Progenitor cell of endocrine pancreas (in vitro differentiated cells): ENCODE measurements at places on chromosomes 7 and 10.
A peak's percentile ranks its signal among the peaks of the same experiment; 100 is the strongest.

- H3K4me1 ChIP-seq, result peaks cover 1% of the 10 kb centered on the region
- H3K4me3 ChIP-seq, result no peak overlapping the region
- peaks cover 4% of the 10 kb centered on the region for H3K27me3 ChIP-seq
These were observed 16.4 kb upstream of the C10orf105 start for GRCh38 chr10:71735709-71736569.

DNA sequence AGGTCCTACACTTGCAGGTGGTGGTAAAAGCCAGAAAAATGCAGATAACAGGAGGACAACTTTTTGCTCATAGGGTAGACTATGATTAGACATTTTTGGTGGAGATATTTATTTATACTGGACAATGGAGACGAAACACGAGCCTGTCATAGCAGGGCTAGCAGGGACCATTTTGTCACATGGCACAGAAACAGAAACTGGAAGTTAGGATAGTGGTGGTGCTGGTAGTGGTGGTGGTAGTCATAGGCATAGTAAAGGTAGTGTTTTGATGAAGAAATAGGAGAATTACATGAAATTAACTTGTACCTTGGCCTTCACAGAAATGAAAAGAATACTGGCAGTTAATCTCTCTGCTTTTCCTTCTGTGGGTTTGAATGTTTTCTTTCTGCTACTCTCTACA, 8.8 kb upstream of the MGAM start:
- no peak for DNase-seq
- no peaks in the 10 kb centered on the region for H3K4me1 ChIP-seq
- H3K36me3 ChIP-seq, result no peaks in the 10 kb centered on the region
- H3K27ac ChIP-seq, result no peak overlapping the region
- no peak overlapping the region for H3K4me3 ChIP-seq
- no peaks in the 10 kb centered on the region for H3K27me3 ChIP-seq

- H3K36me3 ChIP-seq, result no peaks in the 10 kb centered on the region
- peaks cover 9% of the 10 kb centered on the region for H3K4me1 ChIP-seq
- no peak overlapping the region for H3K27ac ChIP-seq
- DNase-seq, result no peak
- peaks cover 31% of the 10 kb centered on the region for H3K27me3 ChIP-seq
These were observed 603.4 kb downstream of the KCNMA1 start for GRCh38 chr10:77034240-77034639.

- no peak overlapping the region for H3K4me3 ChIP-seq
- H3K36me3 ChIP-seq, result no peaks in the 10 kb centered on the region
- DNase-seq, result no peak
- no peaks in the 10 kb centered on the region for H3K4me1 ChIP-seq
These were observed 248.6 kb upstream of the MAGI2 start for GRCh38 chr7:79702116-79702515.

DNA sequence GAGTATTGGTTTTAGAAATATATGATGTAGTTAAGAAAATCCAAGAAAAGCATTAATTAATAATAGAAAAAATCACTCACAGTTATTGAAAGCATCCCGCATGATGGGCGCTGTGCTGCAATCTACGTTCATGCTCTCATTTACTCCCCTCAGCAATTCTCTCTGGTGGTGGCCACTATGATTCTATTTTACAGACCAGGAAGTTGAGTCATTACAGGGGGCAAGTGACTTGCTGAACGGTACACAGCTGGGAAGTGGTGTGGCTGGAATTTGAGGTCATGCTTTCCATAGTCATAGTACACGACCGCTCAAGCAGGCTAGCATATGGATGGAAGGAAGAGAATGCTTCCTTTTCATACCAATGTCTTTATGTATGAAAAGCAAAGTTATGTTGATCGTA, 117.4 kb downstream of the TES start:
- H3K4me1 ChIP-seq, result peaks cover 3% of the 10 kb centered on the region
- no peak overlapping the region for H3K27ac ChIP-seq
- H3K27me3 ChIP-seq, result no peaks in the 10 kb centered on the region
- no peak overlapping the region for H3K4me3 ChIP-seq
- peaks cover 2% of the 10 kb centered on the region for H3K36me3 ChIP-seq

- no peak for DNase-seq
- H3K27me3 ChIP-seq, result no peaks in the 10 kb centered on the region
- H3K36me3 ChIP-seq, result peaks cover 15% of the 10 kb centered on the region
- H3K4me1 ChIP-seq, result peaks cover 7% of the 10 kb centered on the region
These were observed 75.9 kb downstream of the SHOC2 start for GRCh38 chr10:110995301-110995700.

DNA sequence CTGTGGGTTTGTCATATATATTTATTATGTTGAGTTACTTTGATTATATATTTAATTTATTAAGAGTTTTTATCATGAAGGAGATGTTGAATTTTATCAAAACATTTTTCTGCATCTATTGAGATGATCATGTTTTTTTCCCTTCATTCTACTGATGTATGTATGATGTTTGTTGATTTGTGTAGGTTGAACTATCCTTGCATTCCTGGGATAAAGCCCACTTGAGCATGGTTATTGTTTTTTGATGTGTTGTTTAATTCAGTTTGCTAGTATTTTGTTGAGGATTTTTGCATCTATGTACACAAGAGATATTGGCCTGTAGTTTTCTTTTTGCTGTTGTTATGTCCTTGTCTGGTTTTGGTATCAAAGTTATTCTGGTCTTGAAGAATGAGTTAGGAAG, 31.1 kb downstream of the SCART1 start:
- H3K4me1 ChIP-seq, result no peaks in the 10 kb centered on the region
- H3K4me3 ChIP-seq, result no peak overlapping the region
- H3K27ac ChIP-seq, result no peak overlapping the region

- H3K4me3 ChIP-seq, result no peak overlapping the region
- peaks cover 13% of the 10 kb centered on the region for H3K36me3 ChIP-seq
- H3K4me1 ChIP-seq, result peaks cover 46% of the 10 kb centered on the region
- DNase-seq, result no peak
These were observed 14.9 kb downstream of the ZC3HAV1 start for GRCh38 chr7:139094596-139094995.

DNA sequence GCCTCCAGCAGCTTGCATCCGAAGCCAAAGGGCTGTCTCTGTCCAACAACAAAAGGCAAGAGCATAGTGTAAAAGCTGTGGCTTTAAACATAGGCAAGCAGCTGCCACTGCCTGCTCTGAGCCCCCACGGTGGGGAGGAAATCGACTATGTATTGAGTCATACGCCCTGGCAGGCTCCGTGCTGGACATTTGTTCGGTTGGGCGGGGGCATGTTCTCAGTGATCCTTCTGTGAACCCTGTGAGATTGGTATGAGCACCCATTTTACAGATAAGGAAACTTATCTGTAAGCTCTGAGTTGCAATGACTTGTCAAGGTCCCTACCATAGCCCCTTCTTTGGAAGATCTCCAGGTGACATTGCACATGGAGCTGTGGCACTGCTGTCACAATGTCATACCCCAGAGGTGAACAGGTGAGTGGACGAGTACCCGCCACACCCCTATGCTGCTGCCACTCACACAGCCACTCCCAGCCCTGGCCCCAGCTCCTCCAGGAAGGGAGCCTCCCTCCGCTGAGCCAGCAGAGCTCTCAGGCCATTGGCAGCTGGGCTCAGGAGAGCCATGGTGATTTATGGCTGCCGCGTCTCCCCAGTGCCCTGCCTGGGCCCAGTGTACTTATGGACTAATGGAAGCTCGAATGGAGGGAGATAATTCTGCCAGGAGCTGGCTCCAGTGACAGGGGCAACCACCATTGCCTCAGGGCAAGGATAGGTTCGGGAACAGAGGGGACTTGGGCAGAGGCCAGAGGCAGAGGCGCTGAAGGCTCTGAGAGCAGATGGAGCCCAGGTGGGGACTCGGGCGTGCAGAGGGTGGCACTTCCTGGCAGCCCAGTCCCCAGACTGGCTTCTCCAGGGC, 43.7 kb downstream of the UNC5B start:
- H3K27ac ChIP-seq, result no peak overlapping the region
- H3K27me3 ChIP-seq, result peaks cover 6% of the 10 kb centered on the region
- no peak overlapping the region for H3K4me3 ChIP-seq

DNA sequence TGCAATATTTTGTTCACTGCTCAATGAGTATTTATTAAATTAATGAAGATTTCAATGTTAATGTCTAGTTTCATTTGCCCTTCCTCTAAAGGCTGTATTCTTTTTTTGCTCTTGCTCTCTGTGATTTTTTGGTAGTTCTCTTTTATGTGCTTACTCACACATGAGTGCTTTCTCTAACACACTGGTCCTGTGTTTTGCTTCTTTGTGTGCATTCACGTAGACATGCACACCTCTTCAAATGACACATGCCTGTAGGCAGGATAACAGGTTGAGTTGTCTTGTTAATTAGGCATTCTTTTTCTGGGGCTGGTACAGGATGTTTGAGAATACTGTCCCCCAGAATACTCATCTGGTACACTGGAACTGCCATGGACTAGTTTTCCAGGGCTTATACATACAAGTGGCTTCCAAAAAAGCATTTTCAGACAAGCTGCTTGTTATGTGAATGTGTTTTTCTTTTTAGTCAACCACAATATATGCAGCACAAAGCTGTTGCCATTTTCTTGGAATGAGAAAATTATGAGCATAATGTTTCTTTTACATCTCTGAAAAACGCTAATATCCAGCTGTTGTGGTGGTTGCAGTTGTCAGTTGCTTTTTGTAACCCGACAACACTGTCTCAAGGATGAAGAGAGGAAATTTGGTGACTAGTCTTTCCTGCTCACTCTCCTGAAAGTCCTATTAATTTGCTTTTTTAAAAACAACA, 416.4 kb downstream of the AUTS2 start:
- no peaks in the 10 kb centered on the region for H3K27me3 ChIP-seq
- no peak overlapping the region for H3K27ac ChIP-seq
- no peak for DNase-seq
- H3K4me1 ChIP-seq, result peaks cover 21% of the 10 kb centered on the region
- H3K4me3 ChIP-seq, result no peak overlapping the region
- no peaks in the 10 kb centered on the region for H3K36me3 ChIP-seq

GRCh38 chr10:114932225-114932624, 5.8 kb upstream of the TRUB1 start:
- no peak overlapping the region for H3K4me3 ChIP-seq
- no peaks in the 10 kb centered on the region for H3K36me3 ChIP-seq
- H3K4me1 ChIP-seq, result no peaks in the 10 kb centered on the region

DNA sequence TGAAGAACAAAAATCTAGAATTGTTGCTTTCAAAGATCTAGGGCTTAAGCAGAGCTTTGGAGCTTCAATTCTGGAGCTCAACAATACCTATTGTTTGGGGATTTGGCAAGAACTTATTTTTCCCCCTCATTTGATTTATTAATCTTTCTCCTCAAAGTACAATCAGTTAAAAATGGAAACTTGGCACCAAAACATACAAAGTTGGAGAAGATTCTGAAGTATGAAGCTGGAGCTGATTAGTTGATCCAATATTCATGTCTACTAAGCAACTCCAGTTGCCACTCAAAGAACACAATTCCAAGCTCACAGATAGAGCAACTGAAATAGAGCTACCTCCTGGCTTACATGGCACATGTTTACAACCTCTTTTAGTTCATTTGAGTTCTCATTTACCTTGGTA, 3.8 kb downstream of the FAM13C start:
- peaks cover 10% of the 10 kb centered on the region for H3K4me1 ChIP-seq
- no peak for DNase-seq
- no peak overlapping the region for H3K27ac ChIP-seq
- no peak overlapping the region for H3K4me3 ChIP-seq

DNA sequence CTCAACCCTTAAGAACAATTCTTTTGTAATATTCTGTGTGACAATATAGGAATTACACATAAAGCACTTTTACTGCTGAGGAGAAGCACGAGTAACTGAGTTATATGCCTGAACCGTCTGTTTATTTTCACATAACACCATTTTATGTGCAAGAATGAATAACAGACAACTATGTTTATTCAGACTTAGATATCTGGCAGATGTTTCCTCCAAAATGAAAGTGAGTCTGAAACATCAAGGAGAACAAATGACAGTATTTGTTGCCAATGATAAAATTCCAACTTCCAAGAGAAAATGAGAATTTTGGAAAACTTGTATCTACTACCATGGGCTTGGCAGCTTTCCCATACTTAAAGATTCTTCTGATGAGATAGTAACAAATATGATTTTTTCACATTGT, 51.4 kb downstream of the DNMBP start:
- no peaks in the 10 kb centered on the region for H3K4me1 ChIP-seq
- H3K4me3 ChIP-seq, result no peak overlapping the region
- peaks cover 21% of the 10 kb centered on the region for H3K36me3 ChIP-seq
- no peaks in the 10 kb centered on the region for H3K27me3 ChIP-seq
- DNase-seq, result no peak

- H3K27me3 ChIP-seq, result no peaks in the 10 kb centered on the region
- H3K36me3 ChIP-seq, result no peaks in the 10 kb centered on the region
- H3K27ac ChIP-seq, result no peak overlapping the region
- no peak overlapping the region for H3K4me3 ChIP-seq
These were observed 749.4 kb downstream of the XPNPEP1 start for GRCh38 chr10:109173937-109174336.

DNA sequence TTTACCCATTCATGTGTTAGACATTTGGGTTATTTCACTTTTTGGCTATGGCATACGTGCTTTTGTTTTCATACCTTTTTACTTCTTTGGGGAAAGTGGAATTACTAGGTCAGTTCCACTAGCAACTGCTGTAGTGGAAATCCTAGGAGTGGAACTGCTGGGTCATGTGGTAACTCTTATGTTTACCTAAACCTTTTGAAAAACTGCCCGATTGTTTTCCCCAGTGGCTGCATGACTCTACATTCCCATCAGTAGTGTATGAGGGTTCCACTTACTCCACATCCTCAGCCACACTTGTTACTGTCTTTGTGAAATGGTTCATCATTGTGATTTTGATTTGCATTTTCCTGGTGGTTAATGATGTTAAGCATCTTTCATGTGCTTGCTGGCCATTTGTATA, 82.3 kb downstream of the TAX1BP1 start:
- no peak for DNase-seq
- no peaks in the 10 kb centered on the region for H3K27me3 ChIP-seq
- H3K4me3 ChIP-seq, result no peak overlapping the region
- H3K36me3 ChIP-seq, result peaks cover 9% of the 10 kb centered on the region
- H3K27ac ChIP-seq, result no peak overlapping the region
- H3K4me1 ChIP-seq, result no peaks in the 10 kb centered on the region

GRCh38 chr7:26686448-26686981, 177.9 kb downstream of the SKAP2 start:
- H3K36me3 ChIP-seq, result no peaks in the 10 kb centered on the region
- peak overlapping the region; percentile 77 for H3K27ac ChIP-seq
- H3K27me3 ChIP-seq, result no peaks in the 10 kb centered on the region
- no peak overlapping the region for H3K4me3 ChIP-seq

DNA sequence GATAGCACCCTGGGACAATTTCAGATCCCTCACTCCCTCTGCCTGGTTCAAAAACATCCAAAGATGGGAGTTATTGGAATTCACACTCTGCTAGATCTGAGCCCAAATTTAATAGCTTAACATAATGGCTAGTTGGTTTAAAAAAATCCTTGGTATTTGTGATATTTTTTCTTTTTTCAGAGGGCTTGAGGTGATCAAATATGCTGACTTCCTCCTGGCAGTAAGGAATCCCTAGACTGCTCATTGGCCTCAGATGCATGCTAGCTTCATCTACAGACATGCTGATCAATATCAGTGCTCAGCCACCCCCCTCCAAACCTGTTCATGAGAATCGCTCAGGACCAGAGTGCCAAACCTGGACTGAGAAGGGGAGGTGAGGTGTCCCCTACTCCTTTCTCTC, 74.7 kb upstream of the PLPP4 start:
- H3K36me3 ChIP-seq, result no peaks in the 10 kb centered on the region
- no peaks in the 10 kb centered on the region for H3K4me1 ChIP-seq
- no peaks in the 10 kb centered on the region for H3K27me3 ChIP-seq
- DNase-seq, result no peak
- H3K4me3 ChIP-seq, result no peak overlapping the region
- no peak overlapping the region for H3K27ac ChIP-seq
